ENCODE measurements at places on chromosomes 2 and 18. TPM values are rescaled to one million over a fixed set of nuclear protein-coding genes. Genes with fewer than 3 reads are reported as not detected.

SLC23A3 gene
- total RNA-seq: 1.8 TPM

- no peak overlapping the region for H3K4me3 ChIP-seq
- no peak for DNase-seq
- H3K27ac ChIP-seq: no peak overlapping the region
- H3K4me1 ChIP-seq: peaks cover 7% of the 10 kb centered on the region
- no peaks in the 10 kb centered on the region for H3K27me3 ChIP-seq
Measured at GRCh38 chr2:164843346-164843911, 1.8 kb upstream of the COBLL1 start.

DNA sequence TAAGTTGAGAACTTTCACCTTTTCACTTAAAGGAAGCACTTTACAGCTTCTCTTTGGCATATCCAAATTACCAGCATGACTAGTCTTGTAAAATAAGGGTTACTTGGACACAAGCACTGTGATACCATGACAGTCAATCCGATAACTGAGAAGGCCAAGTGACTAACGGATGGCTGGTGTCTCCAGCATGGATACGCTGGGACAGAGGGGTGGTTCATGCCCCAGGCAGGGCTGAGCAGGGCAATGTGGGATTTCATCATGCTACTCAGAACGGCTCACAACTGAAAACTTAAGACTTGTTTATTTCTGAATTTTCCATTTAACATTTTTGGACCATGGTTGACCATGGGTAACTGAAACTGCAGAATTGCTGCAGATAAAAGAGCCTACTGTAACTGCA lies 43.1 kb upstream of the GPR155 start:
- H3K36me3 ChIP-seq: no peaks in the 10 kb centered on the region
- no peak for DNase-seq
- no peaks in the 10 kb centered on the region for H3K4me1 ChIP-seq
- no peak overlapping the region for H3K27ac ChIP-seq
- no peaks in the 10 kb centered on the region for H3K27me3 ChIP-seq

ORC2 gene
- 13.6 TPM for total RNA-seq

DNA sequence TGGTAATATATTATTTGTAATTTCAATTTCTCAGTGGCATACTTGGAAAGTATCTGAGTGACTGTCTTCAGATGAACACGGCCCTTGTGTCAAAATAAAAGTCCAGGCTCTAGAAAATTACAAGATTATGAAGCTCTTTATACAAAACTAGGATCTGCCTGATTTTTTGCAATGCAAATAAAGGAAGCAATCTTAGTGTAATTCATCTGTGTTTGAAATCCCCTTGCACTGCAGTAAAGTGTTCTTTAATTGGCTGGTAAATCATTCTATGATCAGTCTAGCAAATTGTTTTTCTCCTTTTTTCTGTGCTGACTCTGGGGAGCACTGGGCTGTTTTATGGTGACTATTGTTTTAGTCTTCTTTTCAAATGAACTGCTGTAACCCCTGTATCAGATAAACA lies 1039.0 kb downstream of the SOCS6 start:
- H3K27me3 ChIP-seq: no peaks in the 10 kb centered on the region
- no peak overlapping the region for H3K27ac ChIP-seq
- H3K36me3 ChIP-seq: no peaks in the 10 kb centered on the region
- no peak overlapping the region for H3K4me3 ChIP-seq
- DNase-seq: no peak

DNA sequence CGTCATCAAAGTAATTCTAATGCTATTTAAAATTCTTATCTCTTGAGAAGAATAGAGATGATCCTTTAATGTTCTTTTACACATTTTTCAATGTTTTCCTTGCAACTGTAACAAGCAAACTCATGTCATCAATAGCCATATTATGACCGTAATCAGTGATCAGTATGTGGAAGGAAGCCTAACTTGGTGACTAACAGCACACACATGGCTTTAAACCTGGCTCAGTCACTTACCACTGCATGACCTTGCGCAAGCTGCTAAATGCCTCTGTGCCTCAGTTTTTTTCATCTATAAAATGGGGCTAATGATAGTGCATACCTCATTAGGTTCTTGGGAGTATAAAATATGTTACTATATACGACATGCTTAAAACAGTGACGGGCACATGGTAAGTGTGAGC lies 149.7 kb downstream of the BCL2 start:
- H3K4me1 ChIP-seq: no peaks in the 10 kb centered on the region
- DNase-seq: no peak
- no peak overlapping the region for H3K27ac ChIP-seq
- H3K27me3 ChIP-seq: no peaks in the 10 kb centered on the region

DNA sequence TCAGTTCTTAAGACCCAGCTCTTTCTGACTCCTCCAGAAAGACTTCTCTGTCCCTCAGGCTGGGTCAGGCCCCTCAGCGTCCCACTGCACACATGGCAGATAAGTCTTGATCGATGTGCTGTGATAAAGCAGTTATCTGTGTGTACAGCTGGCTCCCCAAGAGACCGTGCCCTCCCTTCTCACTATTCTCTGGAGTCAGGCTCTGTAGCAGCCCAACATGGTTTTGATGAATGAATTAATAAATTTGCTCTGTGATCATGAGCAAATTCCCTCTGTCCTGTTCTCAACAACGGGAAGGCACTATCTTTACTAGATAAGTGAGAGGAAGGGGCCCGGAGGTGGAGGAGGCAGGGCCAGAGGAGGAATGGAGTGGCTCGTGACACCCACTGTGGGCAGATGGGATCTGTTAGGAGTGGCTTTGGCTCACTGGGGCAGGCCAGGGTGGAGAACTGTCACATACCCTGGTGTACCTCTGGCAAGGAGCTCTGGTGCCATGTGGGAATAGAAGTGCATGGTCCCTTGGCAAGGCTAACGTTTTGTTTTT lies 48.3 kb downstream of the ZFP36L2 start:
- no peak for DNase-seq
- H3K27ac ChIP-seq: no peak overlapping the region
- no peaks in the 10 kb centered on the region for H3K36me3 ChIP-seq
- peaks cover 2% of the 10 kb centered on the region for H3K4me1 ChIP-seq
- no peak overlapping the region for H3K4me3 ChIP-seq

- no peaks in the 10 kb centered on the region for H3K27me3 ChIP-seq
- H3K27ac ChIP-seq: no peak overlapping the region
- no peak for DNase-seq
- H3K4me3 ChIP-seq: no peak overlapping the region
- H3K36me3 ChIP-seq: no peaks in the 10 kb centered on the region
Measured at GRCh38 chr2:220948579-220948978, 623.5 kb downstream of the EPHA4 start.

- H3K4me1 ChIP-seq: no peaks in the 10 kb centered on the region
- no peak overlapping the region for H3K4me3 ChIP-seq
- H3K27me3 ChIP-seq: no peaks in the 10 kb centered on the region
- peak; percentile 86 for DNase-seq
- H3K27ac ChIP-seq: no peak overlapping the region
Measured at GRCh38 chr2:15577071-15577735, 14.5 kb upstream of the DDX1 start.

GRCh38 chr2:237064203-237065070 lies 21.3 kb upstream of the COPS8 start:
- no peak for DNase-seq
- no peak overlapping the region for H3K27ac ChIP-seq
- no peaks in the 10 kb centered on the region for H3K36me3 ChIP-seq
- H3K4me1 ChIP-seq: no peaks in the 10 kb centered on the region

DNA sequence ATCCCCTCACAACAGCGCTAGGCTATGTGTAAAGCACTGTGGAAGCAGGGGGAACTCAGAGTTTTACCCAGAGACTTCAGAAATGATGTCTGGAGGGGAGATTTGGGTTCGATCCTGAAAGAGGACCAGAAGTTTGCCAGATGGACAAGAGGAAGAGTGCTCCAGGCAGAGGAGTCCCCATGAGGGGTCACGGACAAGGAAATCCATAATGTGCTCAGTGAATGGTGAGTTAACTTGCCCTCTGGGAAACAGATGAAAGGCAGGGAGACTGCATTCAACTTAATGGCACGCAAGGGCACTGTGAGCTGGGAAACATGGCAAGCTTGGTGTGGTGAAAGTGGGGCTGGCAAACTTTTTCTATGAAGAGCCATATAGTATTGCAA lies 6.0 kb upstream of the ASAP2 start:
- no peak for DNase-seq
- H3K4me1 ChIP-seq: peaks cover 2% of the 10 kb centered on the region
- H3K27me3 ChIP-seq: no peaks in the 10 kb centered on the region
- no peaks in the 10 kb centered on the region for H3K36me3 ChIP-seq
- H3K27ac ChIP-seq: no peak overlapping the region
- no peak overlapping the region for H3K4me3 ChIP-seq

CFAP65 gene
- not detected for total RNA-seq

- no peaks in the 10 kb centered on the region for H3K27me3 ChIP-seq
- H3K36me3 ChIP-seq: no peaks in the 10 kb centered on the region
- H3K4me1 ChIP-seq: peaks cover 6% of the 10 kb centered on the region
- H3K27ac ChIP-seq: no peak overlapping the region
Measured at GRCh38 chr2:230666885-230667712, 45.5 kb upstream of the CAB39 start.

TWIST2 gene
- total RNA-seq: 118 TPM

- H3K4me3 ChIP-seq: no peak overlapping the region
- H3K27me3 ChIP-seq: no peaks in the 10 kb centered on the region
- DNase-seq: no peak
- no peaks in the 10 kb centered on the region for H3K4me1 ChIP-seq
Measured at GRCh38 chr18:47752796-47753645, 177.4 kb downstream of the SMAD2 start.

LCT gene
- under 0.01 TPM for total RNA-seq

- no peaks in the 10 kb centered on the region for H3K36me3 ChIP-seq
- peak; percentile 16 for DNase-seq
- H3K27ac ChIP-seq: peak overlapping the region; percentile 29
- H3K27me3 ChIP-seq: no peaks in the 10 kb centered on the region
- H3K4me3 ChIP-seq: no peak overlapping the region
- H3K4me1 ChIP-seq: peaks cover 11% of the 10 kb centered on the region
Measured at GRCh38 chr2:12824778-12825379, 108.1 kb downstream of the TRIB2 start.

DNA sequence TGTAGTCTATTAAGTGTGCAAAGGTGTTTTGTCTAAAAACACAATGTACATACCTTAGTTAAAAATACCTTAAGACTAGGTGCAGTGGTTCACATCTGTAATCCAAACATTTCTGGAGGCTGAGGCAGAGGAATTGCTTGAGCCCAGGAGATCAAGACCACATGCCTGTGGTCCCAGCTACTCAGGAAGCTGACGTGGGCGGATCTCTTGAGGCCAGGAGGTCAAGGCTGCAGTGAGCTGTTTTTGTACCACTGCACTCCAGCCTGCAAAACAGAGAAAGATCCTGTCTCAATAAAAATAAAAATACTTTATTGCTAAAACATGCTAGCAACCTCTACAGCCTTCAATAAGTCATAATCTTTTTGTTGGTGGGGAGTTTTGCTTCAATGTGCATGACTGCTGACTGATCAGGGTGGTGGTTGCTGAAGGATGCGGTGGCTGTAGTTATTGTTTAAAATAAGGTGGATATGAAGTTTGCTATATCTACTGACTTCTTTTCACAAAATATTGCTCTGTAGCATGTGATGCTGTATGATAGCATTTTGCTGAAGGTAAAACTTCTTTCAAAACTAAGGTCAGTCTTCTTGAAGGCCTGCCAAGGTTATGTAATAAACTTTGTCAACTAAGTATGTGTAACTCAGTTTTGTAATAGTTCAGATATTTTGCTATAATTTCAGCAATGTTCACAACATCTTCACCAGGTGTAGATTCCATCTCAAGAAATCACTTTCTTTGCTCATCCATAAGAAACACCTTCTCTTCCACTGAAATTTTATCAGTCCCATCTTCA lies 1238.0 kb upstream of the NRXN1 start:
- peak; percentile 90 for DNase-seq
- no peak overlapping the region for H3K27ac ChIP-seq
- H3K4me1 ChIP-seq: no peaks in the 10 kb centered on the region
- H3K27me3 ChIP-seq: no peaks in the 10 kb centered on the region
- H3K36me3 ChIP-seq: no peaks in the 10 kb centered on the region

- H3K4me1 ChIP-seq: no peaks in the 10 kb centered on the region
- DNase-seq: no peak
- no peaks in the 10 kb centered on the region for H3K36me3 ChIP-seq
Measured at GRCh38 chr2:239868556-239869181, 156.5 kb downstream of the NDUFA10 start.

- H3K4me3 ChIP-seq: peak overlapping the region; percentile 86
- peak overlapping the region; percentile 89 for H3K27ac ChIP-seq
- no peaks in the 10 kb centered on the region for H3K27me3 ChIP-seq
- no peaks in the 10 kb centered on the region for H3K4me1 ChIP-seq
Measured at GRCh38 chr2:38375696-38376345, 1.3 kb downstream of the ATL2 start.

SPDYA gene
- total RNA-seq: 0.77 TPM

DNA sequence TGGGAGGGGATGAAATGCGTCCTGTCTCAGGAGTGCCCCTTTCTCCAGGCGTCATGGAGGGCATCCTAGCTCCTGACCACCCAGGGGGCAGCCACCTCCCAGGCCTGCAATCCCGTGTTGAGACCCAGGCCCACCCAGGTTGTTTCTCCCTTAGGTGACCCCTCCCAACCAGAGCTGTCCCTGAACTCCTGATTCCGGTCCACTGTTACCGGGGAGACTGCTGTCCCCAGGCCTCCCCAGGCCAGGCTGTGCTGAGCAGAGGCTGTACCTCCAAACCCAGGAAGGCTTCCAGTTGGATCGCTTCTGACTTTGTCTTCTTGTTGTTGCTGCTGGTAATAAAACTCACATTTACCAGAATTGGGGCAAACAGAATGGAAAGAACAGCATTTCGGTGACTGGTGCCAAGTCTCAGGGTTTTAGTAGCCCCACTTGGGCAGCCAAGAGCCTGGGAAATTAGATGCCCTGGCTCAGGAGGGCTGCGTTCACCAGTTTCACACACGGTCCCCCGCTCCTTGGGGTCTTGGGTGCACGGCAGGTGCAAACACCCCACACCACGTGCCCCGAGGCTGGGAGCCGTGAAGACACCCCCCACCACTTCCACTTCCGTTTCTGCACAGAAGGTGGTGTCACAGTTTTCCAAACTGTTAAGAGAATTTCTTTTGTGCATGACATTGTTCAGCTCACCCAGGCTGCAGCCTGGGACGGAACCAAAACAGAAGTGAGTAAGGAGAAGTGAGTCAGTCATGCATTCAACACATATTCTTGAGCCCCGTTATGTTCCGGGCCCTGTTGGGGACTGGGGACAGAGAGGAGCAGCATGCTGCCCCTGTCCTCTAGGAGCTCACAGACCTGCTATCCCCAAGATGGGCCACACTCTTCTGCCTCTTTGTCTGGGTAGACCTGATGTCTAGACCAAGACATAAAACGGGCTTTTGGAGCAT lies 29.4 kb downstream of the ITM2C start:
- H3K27ac ChIP-seq: no peak overlapping the region
- H3K36me3 ChIP-seq: no peaks in the 10 kb centered on the region
- peaks cover 8% of the 10 kb centered on the region for H3K27me3 ChIP-seq

CNTNAP5 gene
- not detected for total RNA-seq

GRCh38 chr2:2721296-2721835 lies 390.3 kb upstream of the MYT1L start:
- DNase-seq: no peak
- H3K4me1 ChIP-seq: no peaks in the 10 kb centered on the region
- H3K36me3 ChIP-seq: no peaks in the 10 kb centered on the region
- no peaks in the 10 kb centered on the region for H3K27me3 ChIP-seq
- H3K4me3 ChIP-seq: no peak overlapping the region
